GM12892 (cell line): ENCODE measurements at places on chromosomes 12 and 14.

- DNase-seq = no peak
Observed at GRCh38 chr14:23071921-23072539, 14.7 kb upstream of the CDH24 start.

GRCh38 chr14:74919421-74920165 lies 3.5 kb downstream of the RPS6KL1 start:
- no peak for DNase-seq

DNA sequence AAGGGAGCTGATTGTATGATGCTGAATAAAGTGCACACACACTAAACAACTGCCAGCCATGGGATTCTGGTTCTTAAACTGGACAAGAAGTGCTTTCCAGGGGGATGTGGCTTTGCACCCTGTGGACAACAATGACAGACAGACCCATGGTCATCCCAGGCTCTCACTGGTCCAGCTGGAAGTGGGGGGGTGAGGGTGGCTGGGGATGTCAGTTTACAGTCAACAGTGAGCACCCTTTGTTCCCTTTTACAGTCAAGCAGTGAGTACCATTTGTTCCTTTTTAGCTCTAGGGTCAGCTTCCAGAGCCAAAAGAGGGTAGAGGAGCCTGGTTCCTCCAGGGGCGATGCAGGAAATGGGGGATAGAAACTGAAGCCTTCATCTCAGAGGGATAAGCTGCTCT lies 100.7 kb downstream of the SMOC1 start:
- DNase-seq = no peak

- no peak for DNase-seq
Observed at GRCh38 chr14:38870296-38870836, 232.7 kb downstream of the SEC23A start.

GRCh38 chr12:69355363-69356028 lies 4.0 kb upstream of the YEATS4 start:
- DNase-seq = no peak

DNA sequence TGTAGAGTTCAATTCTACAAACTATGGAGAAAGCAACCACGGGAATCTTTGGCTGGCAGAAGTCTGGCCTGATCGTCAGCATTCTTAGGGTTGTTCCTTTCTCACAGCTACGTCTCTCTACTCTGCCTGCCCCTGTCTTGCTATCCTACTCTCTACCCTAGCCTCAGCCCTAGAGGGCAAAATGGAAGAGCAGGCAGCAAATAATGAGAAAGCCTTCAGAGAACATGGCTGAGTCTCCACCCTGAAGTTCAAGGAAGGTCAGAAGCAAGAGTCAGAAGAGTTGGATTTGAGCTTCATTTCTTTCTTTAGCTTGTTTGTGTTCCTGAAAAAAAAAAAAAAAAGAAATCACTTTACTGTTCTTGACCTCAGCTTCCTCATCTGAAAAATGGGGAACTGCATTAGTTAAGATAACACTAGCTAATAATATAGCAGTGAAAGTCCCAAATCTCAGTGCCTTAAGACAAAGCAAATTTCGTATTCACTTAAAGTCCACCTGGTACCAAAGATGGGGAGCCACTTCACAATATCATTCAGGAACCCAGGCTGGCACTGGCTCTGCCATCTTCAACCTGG lies 50.2 kb upstream of the CCND2 start:
- no peak for DNase-seq

GRCh38 chr12:102883204-102883799 lies 33.7 kb downstream of the PAH start:
- DNase-seq = peak; percentile 26

DNA sequence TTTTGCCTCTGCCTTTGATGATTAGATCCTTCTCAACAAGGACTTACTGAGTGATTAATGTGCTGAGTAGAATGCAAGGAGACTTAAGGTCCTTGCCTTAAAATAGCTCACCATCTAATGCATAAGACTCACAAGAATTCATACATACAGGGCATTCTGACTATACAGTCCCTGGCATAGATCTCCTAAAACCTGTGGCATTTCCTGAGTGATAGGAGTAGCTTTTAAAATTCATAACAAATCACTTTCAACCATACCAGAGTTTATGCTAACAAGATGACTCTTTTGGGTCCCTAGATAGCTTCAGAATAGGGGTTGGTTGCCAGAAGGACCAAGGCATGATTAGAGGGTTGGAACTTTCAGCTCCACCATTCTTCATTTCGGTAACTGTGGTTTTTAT lies 48.8 kb downstream of the STXBP6 start:
- DNase-seq = no peak

GRCh38 chr14:102620413-102620812 lies 28.0 kb downstream of the RCOR1 start:
- DNase-seq = no peak

- peak; percentile 7 for DNase-seq
Observed at GRCh38 chr14:100536121-100536510, 51.1 kb downstream of the BEGAIN start.

GRCh38 chr14:60339571-60339970 lies 90.5 kb downstream of the PPM1A start:
- no peak for DNase-seq

- DNase-seq = no peak
Observed at GRCh38 chr14:71011479-71011878, 104.2 kb downstream of the PCNX1 start.

- peak; percentile 72 for DNase-seq
Observed at GRCh38 chr12:108838194-108839017, 19.0 kb downstream of the SSH1 start.

- DNase-seq = no peak
Observed at GRCh38 chr14:91911474-91912032, 35.9 kb downstream of the FBLN5 start.

- DNase-seq = no peak
Observed at GRCh38 chr12:78181544-78182162, 351.0 kb downstream of the NAV3 start.

DNA sequence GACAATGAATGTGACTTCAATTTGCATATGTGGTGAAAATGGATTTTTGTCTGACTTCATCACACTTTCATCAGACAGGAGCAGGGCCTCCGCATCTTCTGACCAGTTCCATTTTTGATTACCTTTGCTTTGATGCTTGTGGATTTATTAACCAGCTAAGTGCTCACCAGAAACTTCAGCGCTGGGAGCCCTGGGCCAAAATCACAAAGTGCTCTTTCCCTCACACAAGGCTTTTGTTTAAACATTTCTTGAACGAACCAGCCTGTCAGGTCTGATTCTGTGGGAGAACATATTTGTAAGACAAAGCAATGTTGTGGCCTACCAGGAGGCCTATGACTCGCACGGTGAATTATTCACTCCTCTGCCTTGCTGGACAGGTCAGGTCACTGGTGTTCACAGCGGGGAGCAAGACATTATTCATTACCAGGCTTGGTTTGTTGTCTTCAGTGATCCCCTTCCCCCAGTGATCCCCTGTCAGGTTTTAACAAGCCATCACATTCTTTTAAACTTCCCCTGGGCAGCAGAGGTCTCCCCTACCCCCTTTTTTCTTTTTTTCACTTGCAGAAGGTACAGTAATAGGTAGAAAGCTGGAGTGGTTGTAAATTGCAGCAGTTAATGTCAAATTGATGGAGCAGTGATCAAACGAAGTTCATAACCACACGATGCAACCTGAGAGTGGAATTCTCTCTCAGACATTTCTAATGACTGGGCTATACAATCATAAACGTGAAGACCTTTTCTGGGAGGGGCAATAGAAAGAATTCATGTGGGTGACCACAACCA lies 167.5 kb upstream of the PRICKLE1 start:
- DNase-seq = no peak

DNA sequence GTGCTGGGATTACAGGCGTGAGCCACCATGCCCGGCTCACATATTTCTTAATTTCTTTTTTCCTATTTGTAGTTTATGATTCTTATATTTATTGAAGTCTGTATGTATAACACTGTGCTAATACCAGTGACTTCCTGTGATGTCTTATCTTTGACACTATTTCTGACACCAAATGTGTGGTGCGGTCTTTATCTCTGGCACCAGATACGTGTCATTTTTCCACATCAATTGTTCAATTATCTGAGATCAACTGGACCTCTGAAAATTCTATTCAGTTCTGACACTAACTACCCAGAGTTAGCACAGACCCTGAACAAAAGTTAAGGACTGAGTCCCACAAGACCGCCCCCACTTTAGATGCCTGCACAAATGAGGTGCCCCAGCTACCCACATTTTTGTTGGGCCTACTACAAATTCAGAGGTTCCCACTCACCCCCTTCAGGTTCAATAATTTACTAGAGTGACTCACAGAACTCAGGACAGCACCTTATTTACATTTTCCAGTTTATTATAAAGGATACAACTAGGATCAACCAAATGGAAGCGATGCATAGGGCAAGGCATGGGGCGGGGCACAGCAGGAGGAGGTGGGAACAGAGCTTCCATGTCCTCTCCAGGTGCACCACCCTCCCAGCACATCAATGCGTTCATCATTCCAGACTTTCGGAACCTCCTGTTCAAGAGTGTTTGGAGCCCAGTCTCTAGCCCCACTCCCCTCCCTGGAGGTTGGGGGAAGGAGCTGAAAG lies 11.6 kb upstream of the SRSF9 start:
- no peak for DNase-seq

GRCh38 chr12:117158911-117159553 lies 31.2 kb downstream of the FBXO21 start:
- no peak for DNase-seq

DNA sequence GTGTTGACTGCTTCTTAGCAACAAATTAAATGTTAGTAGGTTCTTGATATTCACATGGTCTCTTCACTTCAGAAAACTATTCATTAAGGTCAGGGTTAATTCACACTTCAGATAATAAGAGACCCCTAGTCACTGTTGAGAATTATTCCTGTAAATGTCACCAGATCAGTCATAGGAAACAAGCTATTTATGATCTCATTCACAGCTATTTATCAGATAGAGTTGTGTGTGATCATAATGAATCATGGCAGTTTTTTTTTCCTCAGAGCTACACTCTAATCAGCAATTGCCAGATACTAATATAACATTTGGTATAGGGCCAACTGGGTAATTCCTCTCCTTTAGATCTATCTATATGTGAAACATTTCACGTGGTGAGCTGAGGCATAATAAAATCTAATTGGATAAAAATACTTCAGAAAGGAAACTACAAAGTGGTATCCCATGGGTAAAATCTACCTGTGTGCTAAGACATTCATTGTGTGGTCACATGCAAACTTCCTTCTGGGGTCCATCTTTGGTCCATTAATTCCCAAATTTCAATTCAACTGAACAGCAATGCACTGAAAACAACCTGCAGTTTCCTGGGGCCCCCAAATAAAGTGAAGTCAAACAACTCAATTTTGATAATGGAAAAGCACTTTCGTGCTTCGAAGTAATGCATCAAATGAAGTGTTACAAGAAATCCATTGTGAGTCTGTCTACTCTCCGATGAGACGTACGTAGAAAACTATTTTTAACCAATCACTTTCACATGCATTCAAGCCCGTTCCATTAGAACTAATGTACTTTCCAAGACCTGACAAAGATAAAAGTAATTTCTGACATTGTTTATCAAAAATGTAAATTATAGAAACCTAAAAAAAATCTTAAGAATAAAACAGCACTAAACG lies 197.0 kb downstream of the ACSS3 start:
- no peak for DNase-seq

GRCh38 chr14:69312608-69313007 lies 52.6 kb downstream of the GALNT16 start:
- no peak for DNase-seq

DNA sequence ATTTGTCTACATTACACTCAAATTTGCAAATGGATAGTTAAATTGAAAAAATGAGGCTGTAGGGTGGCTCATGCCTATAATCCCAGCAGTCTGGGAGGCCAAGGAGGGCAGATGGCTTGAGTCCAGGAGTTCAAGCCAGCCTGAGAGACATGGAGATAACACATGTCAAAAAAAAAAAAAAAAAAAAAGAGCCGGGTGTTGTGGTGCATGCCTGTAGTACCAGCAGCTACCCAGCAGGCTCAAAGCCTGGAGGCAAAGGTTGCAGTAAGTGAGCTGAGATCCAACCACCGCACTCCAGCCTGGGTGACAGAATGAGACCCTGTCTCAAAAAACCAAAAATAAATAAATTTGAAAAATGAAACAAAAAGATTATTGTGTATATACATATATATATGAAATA lies 119.9 kb upstream of the MGAT4C start:
- no peak for DNase-seq

DNA sequence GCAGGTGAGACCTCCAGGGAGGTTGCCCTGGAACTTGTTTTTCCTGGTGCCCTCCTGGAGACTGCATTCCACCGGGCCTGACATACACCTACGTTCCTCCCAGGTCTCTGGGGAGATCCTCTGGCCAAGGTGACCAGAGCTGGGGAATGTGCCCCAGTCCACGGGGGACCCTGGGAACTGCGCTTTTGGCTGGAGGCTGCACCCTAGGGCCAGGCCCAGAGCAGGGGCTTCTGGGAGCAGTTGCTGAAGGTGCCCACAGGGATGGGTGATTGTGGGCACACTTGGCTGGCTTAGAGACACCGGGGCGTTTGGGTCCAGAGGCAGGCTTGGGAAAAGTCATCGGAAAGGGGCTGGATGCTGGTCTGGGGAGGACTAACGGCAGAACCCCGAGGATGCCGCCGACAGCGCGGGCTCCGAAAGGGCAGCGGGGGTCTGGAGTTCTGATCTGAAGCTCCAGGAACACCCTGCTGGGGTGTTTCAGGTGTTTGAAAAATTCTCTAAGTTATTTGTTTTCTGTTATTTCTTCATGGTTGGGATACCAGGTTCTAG lies 36.5 kb upstream of the TDRD9 start:
- DNase-seq = no peak

DNA sequence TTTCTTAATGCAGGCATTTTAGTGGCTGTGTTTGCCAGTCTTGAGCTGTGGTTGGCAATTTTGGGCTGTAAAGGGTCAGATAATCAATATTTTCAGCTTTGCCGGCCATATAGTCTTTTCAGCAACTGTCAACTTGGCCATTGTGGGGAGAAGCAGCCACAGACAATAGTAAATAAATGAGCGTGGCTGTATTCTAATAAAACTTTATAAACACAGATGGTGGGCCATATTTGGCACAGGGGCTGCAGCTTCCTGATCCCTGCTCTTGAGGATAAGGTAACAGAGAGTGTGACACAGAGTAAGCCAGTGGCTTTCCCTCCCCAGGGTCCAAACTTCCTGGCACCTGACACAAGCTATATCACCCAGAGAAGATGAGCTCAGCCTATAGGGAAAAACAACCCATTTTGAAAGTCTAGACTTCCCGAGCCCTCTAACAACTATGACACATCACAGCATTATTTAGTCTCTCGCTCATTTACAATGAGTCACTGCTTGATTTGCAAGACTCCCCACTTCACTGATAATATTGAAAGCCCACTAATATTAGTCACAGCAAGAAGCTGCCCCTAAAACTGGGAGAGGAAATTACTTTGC lies 163.1 kb upstream of the TMPO start:
- DNase-seq = no peak

GRCh38 chr14:91568626-91569025 lies 58.5 kb upstream of the PPP4R3A start:
- no peak for DNase-seq

DNA sequence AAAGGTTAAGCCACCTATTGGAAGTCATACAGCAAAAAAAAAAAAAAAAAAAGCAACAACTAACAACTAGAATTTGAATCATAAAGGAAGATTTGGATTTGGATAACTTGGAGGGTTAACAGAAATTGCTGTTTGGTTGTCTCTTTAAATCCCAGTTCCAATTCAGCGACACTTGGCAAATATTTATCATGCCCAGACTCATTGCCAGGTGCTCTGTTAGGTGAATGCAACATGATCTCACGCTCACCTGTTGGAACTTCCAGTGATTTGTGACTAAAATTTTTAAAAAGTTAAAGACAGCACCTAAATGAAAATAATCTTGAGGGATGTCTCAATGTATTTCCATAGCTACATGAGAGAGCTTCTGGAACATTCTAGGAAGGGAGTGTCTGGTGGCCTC lies 103.7 kb downstream of the TBX3 start:
- no peak for DNase-seq

GRCh38 chr14:106044949-106045596 lies 518.7 kb downstream of the TMEM121 start:
- peak; percentile 6 for DNase-seq
